Neural progenitor cell (in vitro differentiated cells): ENCODE measurements at places on chromosomes 4 and X. TPM values are rescaled to one million over a fixed set of nuclear protein-coding genes. Genes with fewer than 3 reads are reported as not detected.

VCX2 gene
- total RNA-seq, result not detected in 2 replicates

MAGEA11 gene
- not detected in 2 replicates for total RNA-seq

C4orf36 gene
- 5.7 and 8.6 TPM in 2 replicates for total RNA-seq

FAM149A gene
- total RNA-seq, result 4.6 and 10.4 TPM in 2 replicates

MAGEA10 gene
- not detected in 2 replicates for total RNA-seq

TLR3 gene
- 0.62 and 0.92 TPM in 2 replicates for total RNA-seq

TDO2 gene
- not detected in 2 replicates for total RNA-seq

- DNase-seq, result no peak
Observed at GRCh38 chrX:148380107-148380506, 120.3 kb upstream of the AFF2 start.

- DNase-seq, result no peak
Observed at GRCh38 chrX:69197690-69198089, 32.4 kb upstream of the PJA1 start.

DNA sequence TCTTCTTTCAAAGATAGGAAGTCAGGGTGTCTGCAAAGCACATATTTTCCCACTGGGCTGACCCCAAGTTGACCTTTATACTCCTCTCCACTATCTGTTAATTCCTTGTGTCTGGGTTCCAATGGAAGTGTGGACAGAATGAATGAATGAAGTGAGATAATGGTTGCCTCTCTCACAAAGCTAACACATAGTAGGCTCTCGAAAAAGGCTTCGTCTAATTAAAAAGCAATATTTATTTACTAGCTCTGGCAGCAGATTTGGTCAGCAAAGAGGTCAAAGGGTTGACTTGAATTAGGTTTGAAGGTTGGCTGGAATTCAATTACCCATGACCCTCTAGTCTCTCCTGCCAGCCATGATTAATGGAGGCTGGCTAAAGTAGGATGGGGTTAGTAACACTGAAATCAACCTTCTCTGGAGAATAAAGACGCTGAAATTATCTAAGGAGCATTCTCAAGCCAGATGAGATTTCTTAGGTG lies 280.3 kb upstream of the KLF3 start:
- DNase-seq, result no peak

DNA sequence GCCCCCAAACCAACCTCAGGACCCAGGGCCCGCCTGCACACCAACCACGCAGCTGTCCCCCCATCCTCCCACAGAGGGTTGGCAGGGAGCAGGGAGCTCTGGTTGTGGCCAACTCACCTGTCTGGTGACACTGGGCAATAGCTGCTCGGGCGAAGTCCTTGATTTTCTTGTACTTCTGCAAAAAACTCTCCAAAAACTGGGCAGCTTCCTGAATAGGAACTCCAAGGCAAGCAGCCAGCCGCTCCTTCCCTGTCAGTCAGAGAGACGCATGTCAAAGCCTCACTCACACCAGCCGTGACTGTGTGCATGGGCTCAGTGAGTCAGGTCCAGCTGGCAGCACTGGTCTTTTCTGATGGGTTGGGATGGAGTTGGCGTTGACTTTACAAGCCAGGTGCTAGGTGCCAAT lies 26.4 kb downstream of the NAT8L start:
- no peak for DNase-seq

- peak; percentile 36 for DNase-seq
Observed at GRCh38 chr4:10893395-10893794, 208.8 kb upstream of the CLNK start.

DNA sequence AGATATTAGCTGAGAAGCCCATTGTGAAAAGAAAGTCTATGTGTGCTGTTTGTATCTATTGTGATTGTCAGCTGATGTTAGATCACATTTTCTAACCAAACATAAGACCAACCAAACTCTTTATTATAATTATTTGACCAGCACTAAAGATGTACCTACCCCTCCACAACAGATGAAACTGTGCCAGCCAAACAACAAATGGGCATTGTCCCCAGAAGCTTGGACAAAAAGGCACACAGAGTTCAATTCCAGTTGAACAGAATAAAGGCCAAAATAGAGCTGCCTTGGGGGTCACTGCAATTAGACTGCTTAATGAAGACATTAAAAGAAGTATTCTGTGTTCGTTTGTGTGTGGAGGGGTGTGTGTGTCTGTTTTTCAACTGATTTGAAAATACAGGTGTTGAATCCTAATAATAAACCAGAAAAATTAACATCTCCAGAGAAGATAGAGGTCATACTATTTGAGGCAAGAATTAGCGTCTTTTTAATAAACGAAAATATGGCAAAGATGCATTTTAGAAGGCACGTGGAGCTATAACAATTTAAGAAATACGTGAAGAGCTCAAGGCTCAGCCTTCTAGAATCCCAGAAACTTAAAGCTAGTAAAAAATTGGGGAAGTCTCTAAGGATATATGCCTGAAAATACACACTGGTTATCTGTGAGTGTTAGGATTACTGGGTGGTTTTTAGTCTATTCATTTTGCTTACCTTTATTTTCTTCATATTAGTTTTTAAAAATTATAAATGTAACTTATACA lies 2.2 kb downstream of the SPP1 start:
- no peak for DNase-seq

DNA sequence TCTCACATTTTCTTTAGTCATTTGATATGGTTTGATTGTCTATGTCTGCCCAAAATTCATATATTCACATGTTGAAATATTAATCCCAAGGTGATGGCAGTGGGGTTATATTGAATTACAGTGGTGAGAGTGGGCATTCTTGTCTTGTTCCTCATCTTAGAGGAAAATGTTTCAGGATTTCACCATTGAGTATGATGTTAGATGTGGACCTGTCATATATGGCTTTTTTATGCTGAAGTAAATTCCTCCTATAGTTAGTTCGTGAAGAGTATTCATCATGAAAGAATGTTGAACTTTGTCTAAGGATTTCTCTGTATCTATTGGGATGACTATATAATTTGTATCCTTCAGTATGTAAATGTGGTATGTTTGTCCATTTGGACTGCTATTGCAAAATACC lies 512.3 kb upstream of the EPHA5 start:
- DNase-seq, result no peak

GRCh38 chr4:74770226-74770910 lies 24.0 kb downstream of the BTC start:
- no peak for DNase-seq

DNA sequence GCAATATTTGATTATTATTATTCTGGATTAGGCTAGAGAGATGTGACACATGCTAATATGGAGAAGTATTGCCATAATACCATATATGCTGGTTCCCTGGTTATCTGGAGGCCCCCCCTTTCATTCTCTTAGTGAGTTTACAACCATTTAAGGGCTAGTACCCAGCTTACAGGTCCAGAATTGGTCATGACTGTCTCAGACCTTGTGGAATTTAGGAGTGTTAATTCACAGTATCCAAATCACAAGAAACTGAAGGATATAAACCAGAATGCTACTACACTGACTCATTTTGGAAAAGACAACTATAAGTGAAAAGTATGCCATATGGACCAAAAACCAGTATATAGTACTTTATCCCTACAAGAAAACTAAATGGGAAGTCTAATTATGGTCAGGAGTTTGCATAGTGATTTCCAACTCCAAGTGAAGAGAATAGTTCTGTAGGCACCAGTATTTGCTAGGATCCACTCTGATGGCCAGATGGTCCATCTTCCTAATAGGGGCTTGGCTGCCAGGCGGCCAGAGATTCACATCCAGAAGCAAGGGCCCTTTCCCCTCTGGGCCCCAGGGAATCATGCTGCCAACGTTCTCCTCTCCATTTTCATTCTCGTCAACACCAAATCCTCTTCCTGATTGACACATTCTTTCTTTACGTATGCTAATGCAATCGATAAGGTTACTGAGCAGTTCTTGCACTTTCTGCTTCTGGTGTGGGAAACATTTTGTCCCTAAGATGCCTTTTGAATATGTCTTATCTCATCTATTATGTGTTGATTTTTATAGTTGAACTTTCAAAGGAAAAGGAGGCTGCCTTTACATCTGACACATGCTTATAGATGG lies 123.6 kb downstream of the SHROOM3 start:
- peak; percentile 44 for DNase-seq

DNA sequence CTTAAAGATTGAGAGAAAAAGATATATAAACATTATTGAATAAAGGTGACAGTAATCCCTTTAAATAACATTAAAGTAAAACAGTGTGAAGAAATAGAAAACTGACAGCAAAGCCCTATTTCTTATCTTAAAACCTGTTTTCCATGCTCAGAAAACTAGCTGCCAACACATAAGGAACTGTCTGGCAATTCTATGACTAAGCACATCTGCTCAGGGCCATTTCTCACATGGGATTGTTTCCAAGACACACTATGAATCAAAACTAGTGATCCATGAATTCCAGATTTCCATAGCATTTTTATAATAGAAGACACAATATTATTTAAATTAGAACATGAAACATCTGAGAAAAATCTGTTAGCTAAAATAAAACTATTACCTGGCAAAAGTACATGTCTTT lies 113.4 kb downstream of the SCLT1 start:
- no peak for DNase-seq

DNA sequence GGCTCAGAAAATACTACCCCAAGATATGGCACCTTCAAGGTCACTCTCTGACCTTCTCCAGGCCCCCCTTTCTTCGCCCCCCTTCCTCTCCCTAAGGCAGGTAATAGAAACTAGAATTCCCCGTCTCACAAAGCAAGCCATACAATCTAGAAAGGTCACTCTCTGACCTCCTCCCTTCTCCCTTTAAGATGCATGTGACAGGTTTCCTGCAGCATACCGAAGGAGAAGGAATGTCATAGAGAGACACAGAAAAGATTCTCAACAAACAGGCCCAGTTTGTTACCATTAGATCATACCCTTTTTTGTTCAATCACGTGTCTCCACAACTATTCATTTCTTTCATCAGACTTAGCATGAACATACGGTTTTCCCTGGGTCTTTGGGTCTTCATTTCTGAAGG lies 51.2 kb upstream of the RBMXL3 start:
- peak; percentile 8 for DNase-seq

DNA sequence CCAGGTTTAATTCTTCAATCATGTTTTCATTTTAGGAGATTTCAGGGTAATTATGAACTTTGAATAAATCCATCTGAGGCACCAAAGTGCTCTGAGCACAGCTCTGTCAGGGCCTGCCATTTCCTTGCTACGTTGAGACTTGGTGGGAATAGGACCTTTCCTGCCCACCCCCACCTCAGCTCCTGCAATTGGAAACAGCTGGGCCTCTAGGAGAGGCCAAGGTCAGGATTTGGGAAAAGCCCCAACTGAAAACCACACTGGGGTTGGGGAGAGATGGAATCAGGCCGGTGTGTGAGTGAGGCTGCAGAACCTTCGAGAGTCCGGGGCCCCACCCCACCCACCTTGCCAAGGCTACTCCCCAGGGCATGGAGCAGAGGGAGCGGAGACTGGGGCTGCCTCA lies 212.7 kb upstream of the BCOR start:
- DNase-seq, result no peak

- DNase-seq, result no peak
Observed at GRCh38 chr4:151304226-151304625, 21.2 kb downstream of the SH3D19 start.
